ENCODE measurements at places on chromosomes 2 and 18.

GRCh38 chr2:46067501-46068305, 229.5 kb upstream of the EPAS1 start:
- H3K36me3 ChIP-seq: no peaks in the 10 kb centered on the region
- H3K4me3 ChIP-seq: no peak overlapping the region
- no peak for DNase-seq
- H3K4me1 ChIP-seq: no peaks in the 10 kb centered on the region

DNA sequence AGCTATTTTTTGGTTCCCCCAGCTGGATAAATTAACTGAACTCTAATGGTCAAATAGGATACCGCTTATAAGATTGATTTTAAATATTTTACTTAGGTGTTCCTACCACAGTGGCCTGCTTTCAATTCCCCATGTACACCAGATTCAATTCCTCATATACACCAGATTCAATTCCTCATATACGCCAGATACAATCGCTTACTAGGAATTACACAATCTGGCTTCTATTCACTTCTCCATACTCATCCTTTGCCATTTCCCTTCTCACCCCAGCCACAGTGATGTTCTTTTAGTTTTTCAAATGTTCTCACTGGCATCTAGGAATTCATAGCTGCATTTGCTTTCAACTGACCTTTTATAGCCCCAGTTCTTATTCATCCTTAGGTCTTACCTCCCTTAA, 66.5 kb downstream of the SLC40A1 start:
- H3K27ac ChIP-seq: no peak overlapping the region
- H3K36me3 ChIP-seq: no peaks in the 10 kb centered on the region
- no peaks in the 10 kb centered on the region for H3K27me3 ChIP-seq
- DNase-seq: no peak
- H3K4me1 ChIP-seq: no peaks in the 10 kb centered on the region

DNA sequence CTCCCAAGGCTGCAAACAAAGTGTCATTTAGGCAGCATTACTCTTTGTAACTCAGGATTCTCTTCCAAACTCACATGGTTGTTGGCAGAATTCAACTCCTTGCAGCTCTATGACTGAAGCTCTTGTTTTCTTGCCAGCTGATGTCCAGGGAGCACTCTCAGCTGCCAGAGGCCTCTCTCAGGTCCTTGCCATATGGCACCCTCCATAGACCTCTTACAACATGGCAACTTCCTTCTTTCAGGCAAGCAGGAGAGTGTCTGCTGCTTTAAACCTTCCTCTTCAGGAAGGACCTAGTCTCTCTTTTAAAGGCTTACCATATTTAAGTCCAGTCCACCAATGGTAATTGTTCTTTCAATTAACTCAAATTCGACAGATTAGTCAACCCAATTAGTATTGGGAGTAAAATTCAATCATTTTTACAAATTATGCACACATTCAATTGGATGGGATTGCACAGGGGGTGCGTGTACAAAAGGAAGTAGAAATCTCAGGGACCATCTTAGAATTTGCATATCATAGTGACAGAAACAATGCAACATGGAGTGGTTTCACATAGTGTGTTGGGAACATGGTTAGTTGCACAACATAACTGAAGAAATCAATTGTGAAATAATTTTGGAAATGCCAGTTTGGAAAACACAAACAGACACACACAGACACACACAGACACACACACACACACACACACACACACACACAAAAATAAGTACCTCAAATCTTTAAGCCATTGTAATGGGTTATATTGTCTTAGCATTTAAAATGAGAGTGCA, 893.5 kb upstream of the ZEB2 start:
- H3K27me3 ChIP-seq: no peaks in the 10 kb centered on the region
- H3K4me3 ChIP-seq: no peak overlapping the region
- no peaks in the 10 kb centered on the region for H3K36me3 ChIP-seq
- H3K4me1 ChIP-seq: peaks cover 12% of the 10 kb centered on the region

- H3K27ac ChIP-seq: no peak overlapping the region
- H3K4me1 ChIP-seq: no peaks in the 10 kb centered on the region
- no peak overlapping the region for H3K4me3 ChIP-seq
- no peaks in the 10 kb centered on the region for H3K27me3 ChIP-seq
- no peak for DNase-seq
Measured at GRCh38 chr2:61950571-61951315, 45.3 kb downstream of the COMMD1 start.

- H3K4me3 ChIP-seq: no peak overlapping the region
- no peaks in the 10 kb centered on the region for H3K36me3 ChIP-seq
- no peaks in the 10 kb centered on the region for H3K4me1 ChIP-seq
- DNase-seq: no peak
- no peak overlapping the region for H3K27ac ChIP-seq
- peaks cover 9% of the 10 kb centered on the region for H3K27me3 ChIP-seq
Measured at GRCh38 chr2:9826208-9826607, 17.1 kb upstream of the TAF1B start.

DNA sequence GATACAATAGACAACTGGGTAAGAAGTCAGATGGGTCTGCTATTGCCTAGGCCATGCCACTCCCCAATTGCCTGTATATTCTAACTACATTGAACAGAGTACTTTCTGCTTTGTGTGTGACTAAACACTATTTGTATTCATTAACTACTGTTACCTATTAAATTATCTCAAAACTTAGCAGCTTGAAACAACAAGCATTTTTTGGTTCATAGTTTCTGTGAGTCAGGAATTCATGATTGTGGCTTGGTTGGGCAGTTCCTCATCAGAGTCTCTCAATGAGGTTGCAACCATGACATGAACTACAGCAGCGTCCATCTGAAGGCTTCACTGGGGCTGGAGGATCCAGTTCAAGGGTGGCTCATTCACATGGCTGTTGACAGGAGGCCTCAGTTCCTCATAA, 205.7 kb downstream of the EN1 start:
- peaks cover 3% of the 10 kb centered on the region for H3K27me3 ChIP-seq
- no peaks in the 10 kb centered on the region for H3K36me3 ChIP-seq
- no peaks in the 10 kb centered on the region for H3K4me1 ChIP-seq
- DNase-seq: no peak
- H3K4me3 ChIP-seq: no peak overlapping the region

DNA sequence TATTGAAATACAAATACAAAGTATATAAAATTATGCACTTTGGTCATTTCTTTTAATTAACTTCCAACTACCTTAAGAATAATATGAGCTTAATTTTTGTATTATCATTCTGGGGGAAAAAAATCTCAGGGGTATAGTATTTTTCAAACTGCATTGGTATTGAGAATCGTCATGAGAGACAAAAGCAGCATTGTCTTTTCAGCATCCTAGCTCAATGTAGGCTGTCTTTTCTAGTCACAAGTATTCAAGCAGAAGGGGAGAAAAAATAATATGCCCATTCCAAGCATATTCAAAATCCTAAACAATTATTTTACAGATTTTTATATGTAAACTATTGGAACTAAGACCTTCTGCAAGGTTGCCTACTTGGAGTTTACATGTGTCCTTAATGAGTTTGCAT, 693.3 kb downstream of the LRP1B start:
- H3K4me3 ChIP-seq: no peak overlapping the region
- no peak overlapping the region for H3K27ac ChIP-seq
- no peak for DNase-seq
- no peaks in the 10 kb centered on the region for H3K27me3 ChIP-seq
- H3K36me3 ChIP-seq: no peaks in the 10 kb centered on the region

GRCh38 chr2:10920764-10921388, 9.1 kb downstream of the KCNF1 start:
- no peaks in the 10 kb centered on the region for H3K4me1 ChIP-seq
- no peak overlapping the region for H3K27ac ChIP-seq
- no peak for DNase-seq
- peaks cover 32% of the 10 kb centered on the region for H3K27me3 ChIP-seq
- H3K4me3 ChIP-seq: no peak overlapping the region

DNA sequence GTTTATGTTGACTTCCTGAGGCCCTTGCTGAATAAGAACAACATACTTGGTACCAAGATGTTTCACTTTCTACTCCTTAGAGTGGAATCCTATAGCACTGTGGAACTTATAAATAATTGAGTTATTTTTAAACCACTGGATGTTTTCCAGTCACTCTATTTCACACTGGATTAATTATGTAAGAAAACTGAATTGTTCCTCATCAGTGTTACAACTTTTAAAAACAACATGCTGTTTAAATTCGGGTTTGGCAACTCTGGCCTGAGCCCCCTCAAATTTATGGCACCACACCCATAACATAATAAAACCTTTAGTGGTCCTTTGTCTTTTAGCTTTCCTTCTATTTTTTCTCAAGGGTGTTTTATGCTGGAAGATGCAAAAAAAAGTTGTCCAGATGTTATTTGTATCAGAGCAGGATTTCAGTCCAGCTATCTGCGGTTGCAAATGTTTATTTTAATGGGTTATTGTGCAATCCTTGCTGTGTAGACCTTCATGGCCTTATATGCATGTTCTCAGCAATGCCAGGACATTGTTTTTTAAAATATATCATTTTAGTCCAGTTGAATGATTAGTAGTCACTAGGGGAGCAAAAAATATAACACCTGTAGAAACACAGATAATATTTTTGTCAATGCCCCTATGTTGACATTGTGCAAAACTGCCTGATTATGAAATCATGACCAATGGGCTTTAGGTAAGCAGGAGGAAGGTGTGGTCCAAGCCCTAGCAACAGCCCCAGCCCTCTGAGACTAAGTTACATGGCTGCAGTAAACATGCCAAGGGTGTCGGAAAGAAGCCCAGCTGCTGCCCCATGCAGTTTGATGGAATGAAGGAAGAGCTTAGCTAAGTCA, 638.0 kb upstream of the ZEB2 start:
- no peaks in the 10 kb centered on the region for H3K36me3 ChIP-seq
- no peak for DNase-seq
- no peaks in the 10 kb centered on the region for H3K4me1 ChIP-seq

DNA sequence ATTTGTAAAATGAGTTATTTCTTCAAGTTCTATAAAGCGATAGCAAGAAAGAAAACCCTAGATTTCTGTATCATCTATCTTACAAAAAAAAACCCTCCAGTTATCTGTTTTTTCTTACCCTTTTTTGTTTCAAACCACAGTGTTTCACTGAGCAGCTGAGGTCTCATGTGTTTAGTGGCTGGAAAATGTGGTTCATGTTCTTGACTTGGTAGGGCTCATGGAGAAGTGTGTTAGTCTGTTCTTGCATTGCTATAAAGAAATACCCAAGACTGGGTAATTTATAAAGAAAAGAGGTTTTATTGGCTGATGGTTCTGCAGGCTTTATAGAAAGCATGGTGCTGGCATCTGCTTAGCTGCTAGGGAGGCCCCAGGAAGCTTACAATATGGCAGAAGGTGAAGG, 147.3 kb upstream of the NABP1 start:
- H3K36me3 ChIP-seq: no peaks in the 10 kb centered on the region
- no peak overlapping the region for H3K27ac ChIP-seq
- no peak overlapping the region for H3K4me3 ChIP-seq
- DNase-seq: no peak

GRCh38 chr2:221605751-221606240, 33.7 kb upstream of the EPHA4 start:
- H3K4me1 ChIP-seq: no peaks in the 10 kb centered on the region
- H3K27me3 ChIP-seq: peaks cover 2% of the 10 kb centered on the region
- H3K27ac ChIP-seq: no peak overlapping the region
- DNase-seq: no peak
- no peak overlapping the region for H3K4me3 ChIP-seq
- H3K36me3 ChIP-seq: no peaks in the 10 kb centered on the region
